ENCODE measurements at places on chromosomes 2 and 18.

GRCh38 chr2:144082327-144082726 lies 437.6 kb downstream of the ZEB2 start:
- no peak for DNase-seq

- DNase-seq: no peak
Observed at GRCh38 chr2:66853585-66853984, 418.7 kb downstream of the MEIS1 start.

DNA sequence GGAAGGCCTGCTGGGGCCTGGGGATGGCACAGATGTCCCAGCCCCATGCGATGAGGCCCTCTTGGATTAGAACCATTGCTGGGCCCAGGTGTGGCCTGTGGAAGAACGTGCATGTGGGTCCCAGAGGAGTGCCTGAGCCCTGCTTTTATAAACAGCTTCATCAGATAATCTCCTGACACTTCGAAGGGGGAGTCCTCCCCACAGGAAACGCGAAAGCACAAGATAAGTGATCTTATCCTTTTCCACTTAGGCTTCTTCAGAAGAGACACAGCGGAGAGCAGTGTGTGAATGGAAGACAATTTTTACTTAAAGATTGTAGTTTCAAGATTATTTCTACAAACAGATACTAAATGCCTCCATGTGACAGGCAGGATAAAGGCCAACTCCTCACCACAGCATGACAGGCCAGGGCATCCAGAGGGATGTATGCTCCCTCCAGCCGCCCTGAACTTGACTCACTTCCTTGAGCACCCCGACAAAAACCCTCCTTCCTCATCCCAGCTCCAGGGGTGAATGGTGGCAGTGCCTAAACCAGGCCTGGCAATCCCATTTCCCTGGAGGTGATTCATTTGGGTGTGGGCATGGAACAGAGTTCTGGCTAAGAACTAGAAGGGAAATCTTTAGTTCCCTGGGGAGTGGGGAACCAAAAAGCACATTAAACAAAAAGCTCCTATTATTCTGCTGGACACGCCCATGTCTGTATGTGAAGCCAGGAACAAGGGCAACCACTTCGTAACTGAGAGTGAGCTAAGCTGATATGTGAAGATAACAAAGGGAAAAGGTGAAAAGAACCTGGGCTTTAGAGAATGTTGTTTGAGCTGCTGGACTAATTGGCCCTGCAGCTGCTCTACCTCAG lies 56.2 kb upstream of the TMEM163 start:
- no peak for DNase-seq

DNA sequence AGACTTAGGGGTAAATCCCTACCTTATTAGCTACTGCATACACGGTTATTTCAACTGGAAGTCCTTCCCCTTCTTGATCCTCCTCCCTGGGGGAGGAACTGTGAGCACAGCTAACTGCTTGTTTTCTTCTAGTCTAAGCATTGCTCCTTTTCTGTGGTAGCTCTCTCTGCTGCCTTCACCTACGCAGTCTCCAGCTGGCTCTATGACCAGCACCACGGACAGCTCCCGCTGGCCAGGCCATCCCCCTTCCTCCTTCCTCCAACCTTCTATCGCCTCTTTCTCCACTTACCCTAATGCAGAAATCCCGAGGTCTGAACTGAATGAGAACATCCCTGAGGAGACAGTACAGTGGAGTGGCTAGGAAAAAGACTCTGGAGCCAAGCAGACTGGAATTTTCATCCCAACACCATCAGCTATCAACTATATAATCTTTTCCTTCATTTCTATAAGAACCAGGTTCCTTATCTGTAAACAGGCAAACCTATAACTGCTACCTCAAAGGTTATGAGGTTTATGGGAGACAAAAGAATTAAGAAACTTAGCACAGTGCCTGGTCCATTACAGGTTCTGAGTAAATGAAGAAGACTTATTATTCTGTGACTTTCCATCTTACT lies 4.7 kb upstream of the CFAP65 start:
- DNase-seq: peak; percentile 39

- DNase-seq: no peak
Observed at GRCh38 chr2:232609607-232610006, 23.8 kb upstream of the EFHD1 start.

DNA sequence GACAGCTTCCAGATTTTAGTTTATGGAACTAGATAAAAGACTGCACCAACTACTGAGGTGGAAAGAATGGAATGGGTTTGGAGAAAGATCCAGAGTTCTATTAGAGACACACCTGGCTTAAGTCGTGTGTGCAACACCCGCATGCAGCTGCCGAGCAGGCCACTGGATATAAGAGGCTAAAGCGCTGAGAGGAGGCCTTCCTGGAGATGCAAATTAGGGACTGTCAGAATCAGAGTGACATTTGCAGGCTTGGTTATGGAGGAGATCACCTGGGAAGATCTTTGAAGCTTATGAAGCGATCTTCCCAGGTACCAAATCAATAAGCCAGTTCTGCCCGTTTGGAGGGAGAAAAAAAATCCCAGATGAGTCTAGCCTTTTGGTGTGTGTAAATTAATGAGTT lies 30.4 kb upstream of the KLHL29 start:
- DNase-seq: no peak

- no peak for DNase-seq
Observed at GRCh38 chr18:7524786-7525185, 42.3 kb upstream of the PTPRM start.

DNA sequence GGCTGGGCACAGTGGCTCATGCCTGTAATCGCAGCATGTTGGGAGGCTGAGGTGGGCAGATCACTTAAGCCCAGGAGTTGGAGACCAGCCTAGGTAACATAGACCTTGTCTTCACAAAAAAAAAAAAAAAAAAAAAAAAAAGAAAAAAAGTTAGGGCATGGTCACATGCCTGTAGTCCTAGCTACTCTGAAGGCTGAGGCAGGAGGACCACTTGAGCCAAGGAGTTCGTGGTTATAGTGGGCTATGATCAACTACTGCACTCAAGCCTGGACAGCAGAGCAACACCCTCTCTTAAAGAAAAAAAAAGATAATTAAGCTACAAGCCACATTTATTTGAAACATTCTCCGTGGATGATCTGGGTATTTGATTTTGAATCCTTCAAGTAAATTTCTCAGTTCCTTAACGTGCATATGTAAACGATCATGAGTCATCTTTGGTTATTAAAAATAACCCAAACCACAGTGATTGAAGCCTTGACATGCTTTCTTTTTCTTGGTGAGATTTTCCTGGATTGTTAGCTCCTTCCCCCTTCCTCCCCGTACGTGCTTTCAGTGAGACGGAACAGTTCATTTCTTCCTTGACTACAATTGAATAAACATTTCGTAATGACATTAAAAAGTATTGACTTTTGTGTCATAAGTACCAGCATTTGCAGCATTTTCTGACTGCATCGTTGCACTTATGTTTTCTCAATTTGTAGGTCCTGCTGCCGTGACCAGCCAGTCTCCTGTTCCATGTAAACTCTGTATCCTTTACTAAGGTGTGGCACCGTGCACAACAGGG lies 20.3 kb downstream of the RMC1 start:
- DNase-seq: no peak

DNA sequence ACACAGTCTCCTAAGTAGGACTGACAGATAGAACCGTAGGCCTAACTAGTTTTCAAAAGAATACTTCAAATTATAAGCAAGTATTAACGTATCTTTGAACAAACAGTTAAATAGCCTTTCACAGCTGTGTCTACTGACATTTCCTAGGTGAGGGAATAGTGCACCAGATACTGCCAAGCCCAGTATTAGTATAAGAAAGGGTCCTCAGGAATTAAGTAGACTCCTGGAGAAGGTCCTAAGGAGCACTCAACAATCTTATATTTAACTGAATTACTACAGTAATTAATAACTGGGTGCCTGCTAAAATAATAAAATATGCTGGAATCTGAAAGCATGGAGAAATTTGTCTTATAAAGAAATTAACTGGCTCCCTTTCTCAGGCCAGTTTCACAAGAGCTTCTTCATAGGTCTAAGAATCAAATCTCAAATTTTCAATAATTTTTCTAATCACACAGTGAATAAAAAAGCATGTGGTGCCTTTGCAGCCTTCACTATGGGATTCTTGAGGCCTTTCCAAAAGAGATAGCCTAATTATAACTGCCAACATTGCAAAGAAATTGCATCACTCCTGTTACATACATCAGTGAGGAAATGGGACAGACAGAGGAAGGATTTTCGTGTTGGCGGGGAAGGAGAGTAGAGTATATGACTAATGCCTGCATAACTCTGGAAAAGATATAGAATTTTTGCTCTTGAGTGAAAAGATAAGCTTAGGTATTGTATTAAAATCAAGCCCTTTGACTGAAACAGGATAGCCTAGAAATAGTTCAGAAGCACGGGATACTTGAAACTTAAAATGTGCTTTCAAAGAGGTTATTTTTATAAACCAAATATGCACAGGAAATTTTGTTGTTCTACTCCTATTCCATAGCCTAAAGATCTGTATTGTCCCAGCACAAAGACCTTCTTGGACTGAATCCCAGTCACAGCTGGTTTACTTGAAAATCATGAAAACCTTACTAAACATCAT lies 228.6 kb upstream of the STK17B start:
- peak; percentile 71 for DNase-seq

DNA sequence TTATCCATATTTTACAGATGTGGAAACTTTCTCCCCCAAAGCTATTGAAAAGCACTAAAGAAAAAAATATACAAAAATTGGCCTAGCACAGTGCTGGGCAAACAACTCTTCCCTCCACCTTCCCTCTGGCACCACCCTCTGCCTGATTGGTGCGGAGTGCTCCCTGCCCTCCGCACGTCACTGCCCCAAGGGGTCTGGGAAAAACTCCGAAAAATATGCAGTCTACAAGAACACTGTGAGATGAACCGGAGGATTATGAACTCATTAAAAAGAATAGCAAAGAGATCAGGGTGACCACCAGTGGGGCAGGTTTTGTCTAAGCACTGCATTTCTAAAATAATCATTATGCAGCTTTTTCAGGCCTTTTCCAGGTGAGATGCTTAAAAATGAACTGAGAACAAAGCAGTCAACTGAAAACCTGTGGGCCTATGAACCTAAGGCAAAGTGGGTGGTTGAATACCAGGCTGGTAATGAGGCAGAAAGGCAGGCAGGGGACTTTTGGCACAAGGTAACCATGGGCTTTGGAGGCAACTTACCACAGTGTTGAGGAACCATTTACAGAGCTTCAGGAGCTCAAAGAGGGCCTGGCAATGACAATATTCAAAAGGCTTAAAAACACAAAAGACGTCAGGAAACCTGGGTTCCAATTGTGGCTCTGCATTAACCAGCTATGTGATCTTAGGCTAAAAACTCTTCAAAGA lies 57.5 kb downstream of the AAK1 start:
- no peak for DNase-seq

Data from AML-193 (cell line).